ENCODE measurements at places on chromosomes 1 and 21. TPM values are rescaled to one million over a fixed set of nuclear protein-coding genes. Genes with fewer than 3 reads are reported as not detected.

PPP2R5A gene
- total RNA-seq = 72.5 TPM

OLFML3 gene
- 226 TPM for total RNA-seq

DNA sequence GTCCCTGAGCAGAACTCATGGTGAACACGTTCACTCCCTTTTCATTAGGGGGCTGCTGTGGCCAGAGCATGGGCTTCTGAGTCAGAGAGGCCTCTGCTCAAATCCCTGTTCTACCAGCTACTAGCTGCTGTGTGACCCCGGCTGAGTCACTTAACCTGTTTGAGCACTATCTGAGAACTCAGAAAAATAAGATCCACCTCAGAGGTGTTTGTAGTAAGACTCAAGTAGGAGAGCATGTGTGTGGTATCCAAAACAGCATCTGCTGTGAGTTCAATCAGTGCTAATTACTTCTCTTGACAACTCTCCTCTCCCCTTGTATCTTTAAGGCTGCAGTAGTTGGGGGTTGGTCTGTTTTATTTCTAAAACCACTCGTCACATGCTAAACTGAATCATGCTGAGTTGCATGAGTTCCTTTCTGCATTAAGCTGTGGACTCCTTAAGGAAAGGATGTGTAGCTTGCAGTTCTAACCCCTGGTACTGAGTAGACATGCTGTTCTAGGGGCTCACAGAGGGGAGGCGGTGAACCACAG lies 39.7 kb upstream of the JUN start:
- no peak for DNase-seq

- peak; percentile 56 for DNase-seq
These were observed 13.2 kb upstream of the BCAR3 start for GRCh38 chr1:93694819-93695218.

MAN1C1 gene
- total RNA-seq = 19.5 TPM

DNA sequence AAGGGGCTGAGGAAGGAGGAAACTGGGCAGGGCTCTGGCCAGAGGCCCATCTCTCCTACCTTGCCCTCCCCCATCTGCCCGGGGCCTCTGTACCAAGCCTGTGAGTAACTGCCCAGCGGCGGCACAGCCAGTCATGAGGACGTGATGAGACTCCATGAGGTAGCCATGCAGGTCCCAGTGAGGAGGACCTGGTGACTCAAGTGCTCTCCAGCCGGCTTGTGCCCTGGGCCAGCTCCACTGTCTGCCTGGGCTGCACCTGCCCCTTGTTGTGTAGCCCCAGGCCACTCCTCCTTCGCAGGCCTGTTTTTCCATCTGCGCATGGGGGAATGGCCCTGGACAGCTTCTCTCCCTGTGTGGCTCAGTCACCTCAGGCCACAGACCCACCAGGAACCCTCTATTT lies 42.0 kb upstream of the PADI1 start:
- no peak for DNase-seq

GRCh38 chr1:32239337-32239736 lies 7.7 kb upstream of the FAM167B start:
- DNase-seq = peak; percentile 66

FAAH gene
- total RNA-seq = 19.8 TPM

DNA sequence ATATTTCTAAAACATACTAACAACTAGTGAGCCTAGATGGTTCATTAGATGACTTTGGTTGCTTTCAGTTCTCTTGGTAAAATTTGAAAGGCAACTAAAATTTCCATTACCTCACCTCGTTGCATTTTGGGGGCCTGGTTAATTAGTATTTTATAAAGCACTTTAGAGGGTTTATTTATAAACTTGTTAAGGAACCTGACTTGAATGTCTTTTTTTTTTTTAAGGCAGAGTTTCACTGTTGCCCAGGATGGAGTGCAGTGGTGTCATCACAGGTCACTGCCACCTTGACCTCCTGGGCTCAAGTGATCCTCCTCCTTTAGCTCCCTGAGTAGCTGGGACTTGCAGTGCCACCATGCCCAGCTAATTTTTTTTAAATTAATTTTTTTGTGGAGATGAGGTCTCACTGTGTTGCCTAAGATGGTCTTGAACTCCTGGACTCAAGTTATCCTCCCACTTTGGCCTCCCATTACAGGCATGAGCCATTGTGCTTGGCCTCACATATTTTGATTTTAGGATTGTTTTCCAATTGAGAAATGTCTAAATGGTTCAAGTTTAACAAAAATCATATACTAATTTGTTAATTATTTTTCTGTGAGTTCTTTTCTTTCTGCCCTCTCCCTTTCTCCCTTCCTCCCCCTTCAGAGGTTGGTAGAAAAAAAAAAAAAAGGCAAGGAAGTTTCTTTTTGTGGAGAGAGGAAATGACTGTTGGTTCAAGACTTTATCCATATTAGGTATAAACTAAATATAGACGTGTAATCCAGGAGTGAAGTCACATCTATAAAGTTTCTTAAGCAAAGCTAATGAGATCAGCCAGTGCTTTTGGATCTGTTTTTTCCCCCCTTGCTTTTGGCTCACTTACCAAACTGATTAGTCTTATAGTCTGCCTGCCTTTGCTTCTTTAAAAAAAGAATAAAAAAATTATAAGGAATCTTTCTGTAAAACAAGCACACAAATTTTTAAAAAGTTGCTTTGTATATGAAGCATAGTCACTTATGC lies 24.7 kb downstream of the CLIC4 start:
- no peak for DNase-seq

GRCh38 chr1:2398871-2399270 lies 7.2 kb downstream of the RER1 start:
- no peak for DNase-seq

GRCh38 chr1:17984583-17984982 lies 123.0 kb upstream of the IGSF21 start:
- DNase-seq = peak; percentile 75

PODN gene
- total RNA-seq = not detected

DNA sequence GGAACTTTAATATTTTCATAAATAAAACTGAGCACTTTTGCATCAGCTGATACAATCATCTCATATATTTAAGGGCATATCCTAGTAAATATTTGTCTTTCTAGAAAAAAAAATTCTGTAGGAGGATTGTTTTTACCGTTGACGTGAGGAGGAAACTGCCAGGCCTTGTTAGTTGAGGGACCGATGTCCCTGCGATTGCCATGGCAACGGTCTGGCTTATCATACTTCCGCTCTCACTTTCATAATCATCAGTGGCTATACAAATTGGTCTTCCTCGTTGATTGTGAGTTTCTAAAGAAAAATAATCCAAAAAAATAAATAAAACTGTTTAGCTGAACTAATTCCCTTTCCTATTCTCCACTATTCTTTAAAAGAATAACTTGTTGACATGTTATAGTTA lies 69.3 kb upstream of the ANGPTL3 start:
- no peak for DNase-seq

- no peak for DNase-seq
These were observed 872 bp downstream of the BRINP2 start for GRCh38 chr1:177171536-177172123.

- peak; percentile 91 for DNase-seq
These were observed at the start of gene PRELP for GRCh38 chr1:203475012-203475981. TSS of gene PRELP (plus strand) at chr1:203475806. CDS start at chr1:203483185, 7,379 bp downstream.

GJA9 gene
- not detected for total RNA-seq

TAS1R2 gene
- total RNA-seq = 0.07 TPM

- no peak for DNase-seq
These were observed 38.8 kb upstream of the OR2B11 start for GRCh38 chr1:247496581-247497285.

DNA sequence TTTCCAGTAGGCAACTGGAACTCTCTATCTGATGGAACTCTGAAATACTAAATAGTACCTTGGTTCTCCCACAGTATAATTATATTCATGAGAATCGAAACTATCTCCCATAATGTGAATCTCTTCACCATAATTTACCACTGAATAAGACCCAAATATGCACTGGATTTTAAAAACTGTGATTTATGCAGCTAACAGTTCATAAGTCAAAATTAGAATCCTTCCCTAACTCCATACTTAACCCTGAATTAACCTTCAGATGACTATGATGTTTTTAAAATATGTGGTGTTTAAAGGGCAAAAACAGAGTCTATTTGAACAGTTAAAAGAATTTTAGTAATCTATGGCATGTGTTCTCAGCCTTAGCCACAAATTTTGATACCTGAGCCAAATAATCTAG lies 22.9 kb upstream of the SLC44A3 start:
- no peak for DNase-seq

HES3 gene
- total RNA-seq = 38.8 TPM

GRCh38 chr1:227781314-227781930 lies 34.1 kb upstream of the PRSS38 start:
- DNase-seq = peak; percentile 35

GRCh38 chr1:232940262-232940661 lies 10.1 kb upstream of the NTPCR start:
- DNase-seq = no peak

ZBTB17 gene
- total RNA-seq = 62.6 TPM

AJAP1 gene
- total RNA-seq = 15.1 TPM

- DNase-seq = peak; percentile 66
These were observed 4.0 kb upstream of the DMRTA2 start for GRCh38 chr1:50427086-50427817.

GRCh38 chr1:111629190-111629954 lies 9.8 kb downstream of the RAP1A start:
- DNase-seq = no peak

DNA sequence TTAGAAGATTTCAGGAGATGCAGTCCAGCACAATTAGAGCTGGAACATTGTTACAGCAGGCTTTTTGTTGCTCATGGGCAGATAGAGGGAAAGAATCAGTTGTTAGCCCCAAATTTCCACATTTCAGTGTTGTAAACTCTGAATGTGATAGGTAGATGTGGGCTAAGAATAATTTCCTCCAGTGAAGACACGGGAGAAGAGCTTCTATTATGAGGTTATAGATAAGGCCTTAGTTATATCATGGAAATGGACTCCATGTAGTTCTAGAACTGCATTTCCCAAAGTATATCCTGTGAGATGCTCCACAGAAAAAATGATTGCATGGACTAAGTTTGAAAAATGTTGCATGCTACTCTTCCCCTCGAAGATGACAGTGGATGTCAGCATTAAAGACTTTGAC lies 64.9 kb downstream of the PRKAA2 start:
- no peak for DNase-seq

- DNase-seq = no peak
These were observed 260.9 kb downstream of the SRGAP2C start for GRCh38 chr1:121445679-121446078.

Data from H7 (cell line).